ENCODE measurements at places on chromosomes 11 and 22. TPM values are rescaled to one million over a fixed set of nuclear protein-coding genes. Genes with fewer than 3 reads are reported as not detected.

Gene TMPRSS6
- not detected for total RNA-seq

Gene OVOL1
- not detected for total RNA-seq

Gene OR51B2
- not detected for total RNA-seq

Gene MTCH2
- 103 TPM for total RNA-seq

Gene TPBGL
- total RNA-seq: 0.16 TPM

Gene SLC29A2
- 16.8 TPM for total RNA-seq

Gene VSIG2
- 0.70 TPM for total RNA-seq

Gene OR10G6
- total RNA-seq: not detected

Gene MMP12
- not detected for total RNA-seq

Gene HEPHL1
- not detected for total RNA-seq

Gene RIMBP3B
- 0.08 TPM for total RNA-seq

Gene YAP1
- total RNA-seq: 92.9 TPM

Gene ELMOD1
- 0.41 TPM for total RNA-seq

Gene OR52H1
- total RNA-seq: not detected

Gene OR52I1
- total RNA-seq: not detected

Gene MOGAT2
- total RNA-seq: 0.22 TPM

Gene FERMT3
- total RNA-seq: 9.6 TPM

Gene SCGB1D2
- total RNA-seq: 4.0 TPM

Gene POTEH
- total RNA-seq: not detected

Gene ARHGAP20
- 0.46 TPM for total RNA-seq

Gene F2
- total RNA-seq: not detected

Gene E2F8
- total RNA-seq: 1.7 TPM

Gene SERPING1
- 157 TPM for total RNA-seq

Gene LRRC56
- total RNA-seq: 0.16 TPM

Gene CSNK2A3
- total RNA-seq: 0.62 TPM

Gene CASP5
- not detected for total RNA-seq

Gene MRPL17
- total RNA-seq: 44.8 TPM

Gene KCNK4
- total RNA-seq: not detected

Gene PLEKHB1
- 8.4 TPM for total RNA-seq

Gene TMEM41B
- 17.4 TPM for total RNA-seq

Gene HORMAD2
- total RNA-seq: not detected

Gene PSMD13
- total RNA-seq: 91.7 TPM

Gene SGSM1
- 7.5 TPM for total RNA-seq

Gene GRIA4
- total RNA-seq: not detected

Gene NELL1
- not detected for total RNA-seq

Gene LGR4
- total RNA-seq: 32.7 TPM

Gene USP2
- total RNA-seq: 140 TPM

Gene OR51B4
- not detected for total RNA-seq
